ENCODE measurements at places on chromosomes 13 and 19.

GRCh38 chr13:93727211-93728141, 500.9 kb downstream of the GPC6 start:
- DNase-seq = no peak

GRCh38 chr19:2117215-2117960, 20.7 kb downstream of the IZUMO4 start:
- DNase-seq = no peak

DNA sequence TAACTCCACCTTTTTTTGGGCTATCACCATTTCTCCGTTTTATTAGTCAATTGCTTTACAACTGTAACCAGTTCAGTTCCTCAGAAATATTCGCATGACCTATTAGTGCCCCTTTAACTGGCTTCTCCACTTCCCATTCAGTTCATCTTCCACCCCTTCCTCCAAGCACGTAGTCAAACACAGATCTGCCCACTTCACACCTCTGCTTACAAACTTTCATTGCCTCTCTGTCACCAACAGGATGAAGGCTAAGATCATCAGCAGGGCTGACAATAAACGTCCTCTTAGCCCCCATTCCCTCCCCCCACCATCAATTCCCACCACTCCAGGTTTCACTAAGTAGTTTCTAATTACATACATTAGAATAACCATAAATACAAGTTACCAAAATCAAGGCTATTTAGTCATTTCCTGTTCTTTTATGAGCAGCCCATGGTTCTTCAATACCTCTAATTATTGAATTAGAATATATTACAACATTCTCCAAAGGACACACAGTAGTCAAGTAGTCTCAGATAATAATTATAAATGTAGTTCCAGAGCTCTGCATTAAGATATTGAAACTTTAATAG, 95.7 kb downstream of the SPRY2 start:
- DNase-seq = no peak

DNA sequence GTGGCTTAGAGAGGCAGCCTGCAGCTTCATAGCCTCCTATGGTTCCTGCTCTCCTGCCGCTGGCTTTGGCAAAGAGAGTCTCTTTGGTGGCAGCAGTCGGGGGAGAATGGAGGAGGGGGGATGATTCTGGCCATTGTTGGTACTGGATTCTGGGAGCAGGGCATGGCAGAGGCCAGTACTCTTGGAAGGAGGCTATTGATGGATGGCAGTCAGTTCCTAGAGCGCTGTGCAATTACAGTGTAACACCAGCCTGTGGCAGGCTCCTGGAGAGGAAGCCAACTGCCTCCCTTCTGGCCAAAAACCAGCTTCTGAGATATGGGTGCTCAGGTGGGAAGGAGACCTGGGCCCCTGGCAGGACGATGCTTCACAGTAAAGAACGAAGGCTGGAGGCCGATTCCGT, 47.9 kb upstream of the TMTC4 start:
- no peak for DNase-seq

DNA sequence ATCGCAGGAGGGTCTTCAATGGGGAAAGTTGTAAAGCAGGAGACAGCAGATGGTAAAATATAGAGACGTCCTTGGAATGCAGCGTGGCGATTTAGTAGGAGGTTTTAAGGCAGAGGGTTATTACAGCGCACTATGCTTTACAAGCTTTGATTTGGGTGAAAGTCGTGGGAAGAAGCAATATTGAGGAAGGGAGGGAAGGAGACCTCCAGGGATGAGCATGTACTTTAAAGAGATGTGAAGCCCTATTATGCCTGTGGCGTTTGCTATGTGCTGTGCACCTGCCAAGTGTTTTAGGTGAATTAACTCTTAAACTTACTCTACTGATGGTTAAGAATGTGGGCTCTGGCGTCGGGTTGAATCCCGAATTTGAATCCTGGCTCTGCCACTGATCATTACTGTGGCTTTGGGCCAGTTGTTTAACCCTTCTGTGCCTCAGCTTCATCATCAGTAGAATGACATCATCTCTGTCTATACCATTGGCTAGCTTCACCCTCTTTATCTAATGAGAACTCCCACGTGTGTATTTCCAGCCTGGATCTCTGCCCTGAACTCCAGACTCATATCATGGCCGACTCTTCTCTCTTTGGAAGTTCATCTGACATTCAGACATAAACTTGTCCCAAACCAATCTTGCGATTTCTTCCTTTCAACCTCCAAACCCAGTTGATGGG, 583 bp downstream of the CCDC61 start:
- no peak for DNase-seq

Measured in activated T-helper 1 cell treated with anti-CD3 and anti-CD28 coated beads, Interleukin-12 subunit alpha, Interleukin-12 subunit beta, Interleukin-2, Interleukin-4 antibody, amounts not matched to agents 30 ng/mL and 10 ng/mL and 1 ng/mL, durations not matched to agents 14 hours and 24 hours and 36 hours (primary cell).